ENCODE measurements at places on chromosomes 1 and 21.
A peak's percentile ranks its signal among the peaks of the same experiment; 100 is the strongest.

DNA sequence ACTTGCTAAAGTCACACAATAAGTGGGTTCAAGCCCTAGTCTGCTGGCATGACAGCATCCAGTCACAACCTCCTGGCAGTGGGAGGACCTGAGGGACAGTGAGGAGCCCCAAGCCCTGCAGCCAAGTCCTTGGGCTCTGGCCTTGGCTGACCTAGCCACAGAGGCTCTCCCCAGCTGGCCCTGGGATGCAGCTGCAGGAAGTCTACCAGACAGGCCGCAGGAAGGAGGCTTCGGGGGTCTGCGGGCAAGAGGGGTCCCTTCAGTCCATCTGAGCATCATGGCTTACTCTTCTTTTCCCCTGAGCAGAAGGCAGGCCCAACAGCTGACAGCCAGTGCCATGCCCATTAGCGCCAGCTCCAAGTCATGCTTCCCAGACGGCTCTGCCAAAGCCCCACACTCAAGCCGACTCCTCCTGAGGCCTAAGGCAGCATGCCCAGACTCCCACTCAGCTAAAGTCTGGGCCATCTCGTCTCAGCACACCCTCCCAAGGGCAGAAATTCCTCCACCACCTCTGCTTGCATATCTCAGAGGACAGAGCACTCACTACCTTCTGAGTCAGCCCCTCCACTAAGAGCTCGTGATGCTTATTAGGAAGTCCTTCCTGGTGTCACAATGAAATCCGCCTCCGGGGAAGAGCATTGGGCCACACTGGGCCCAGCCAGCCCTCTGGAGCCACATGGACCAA is 20.1 kb downstream of the SLC1A7 start:
- no peak for DNase-seq

DNA sequence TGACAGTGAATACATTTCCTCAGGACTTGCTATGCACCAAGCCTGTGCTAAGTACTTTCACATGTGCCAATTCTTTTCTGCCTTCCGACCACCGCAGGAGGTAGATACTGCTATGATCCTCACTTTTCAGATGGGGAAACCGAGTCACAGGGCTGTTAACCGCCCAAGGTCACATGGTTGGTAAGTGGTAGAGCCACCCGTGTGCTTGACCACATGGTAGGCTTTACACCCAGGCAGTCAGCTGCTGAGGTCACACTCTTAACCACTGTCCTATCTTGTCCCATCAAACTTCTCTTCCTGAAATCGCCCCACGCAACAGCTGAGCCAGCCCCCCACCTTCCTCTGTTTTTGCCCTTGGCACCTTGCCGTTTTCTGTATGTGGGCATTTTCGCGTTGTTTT is 31.0 kb upstream of the SDHB start:
- DNase-seq = no peak

- DNase-seq = no peak
Measured at GRCh38 chr1:162361349-162361748, 15.3 kb downstream of the SPATA46 start.

GRCh38 chr1:150895618-150896017 is 8.7 kb downstream of the CTXND2 start:
- DNase-seq = no peak

- DNase-seq = no peak
Measured at GRCh38 chr21:39048574-39048973, 134.7 kb downstream of the PSMG1 start.

DNA sequence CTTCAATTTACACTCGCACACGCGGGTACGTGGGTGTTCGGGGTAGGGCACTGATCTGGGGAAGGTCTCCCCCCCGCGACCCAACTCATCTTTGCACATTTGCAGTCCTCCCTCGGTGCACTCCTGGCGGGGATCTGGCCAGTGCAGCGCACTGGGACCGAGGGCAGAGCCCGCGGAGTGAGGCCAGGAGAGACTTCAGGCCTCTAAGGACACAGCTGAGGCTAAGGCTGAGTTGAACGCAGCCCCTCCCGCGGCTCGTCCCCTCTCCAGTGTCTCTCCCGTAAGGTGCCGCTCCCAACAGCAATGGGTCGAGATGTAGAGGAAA is 936 bp upstream of the NCAM2 start:
- no peak for DNase-seq

- DNase-seq = peak; percentile 38
Measured at GRCh38 chr1:84077476-84078107, 66.5 kb upstream of the PRKACB start.

DNA sequence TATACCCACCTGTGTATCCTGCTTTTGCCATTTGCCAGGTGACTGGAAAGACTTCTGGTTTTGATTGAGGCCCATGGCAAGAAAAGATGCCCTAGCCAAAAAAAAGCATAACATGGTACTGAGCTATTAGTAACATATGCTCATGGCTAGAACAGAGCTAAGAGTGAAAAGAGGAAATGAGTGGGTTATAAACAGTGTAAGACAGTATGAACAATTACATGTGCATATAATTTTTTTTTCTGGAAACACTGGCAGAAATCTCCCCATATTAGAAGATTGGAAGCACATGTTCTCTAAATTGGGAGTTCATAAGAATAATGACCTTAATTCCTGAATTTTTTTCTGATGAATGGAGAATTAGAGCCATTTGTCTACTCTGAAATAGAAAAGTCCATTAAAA is 41.2 kb upstream of the PDC start:
- DNase-seq = no peak

- no peak for DNase-seq
Measured at GRCh38 chr1:1617516-1617915, 2.2 kb downstream of the MIB2 start.

DNA sequence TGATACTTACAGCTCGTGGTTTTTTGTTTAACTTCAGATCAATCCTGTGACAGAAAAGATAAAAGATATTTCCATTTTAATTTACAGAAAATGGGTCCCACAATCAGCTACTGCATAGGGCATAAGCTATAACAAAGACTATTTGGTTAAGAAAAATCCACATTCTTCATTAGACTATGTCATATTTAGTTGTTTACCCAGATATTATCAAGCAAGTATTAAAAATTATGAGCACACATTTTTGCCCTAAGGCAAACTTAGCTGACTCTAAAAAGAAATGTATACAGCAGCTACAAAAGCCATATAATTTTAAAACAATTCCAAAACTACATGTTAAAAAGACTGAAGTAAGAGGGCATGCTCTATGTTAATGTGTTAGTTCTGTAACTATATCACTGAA is 18.7 kb downstream of the MEAF6 start:
- DNase-seq = no peak

- no peak for DNase-seq
Measured at GRCh38 chr1:109625176-109625575, 5.5 kb downstream of the AMPD2 start.

Data from T-helper 22 cell (primary cell).